ENCODE measurements at places on chromosomes 12 and 14.

DNA sequence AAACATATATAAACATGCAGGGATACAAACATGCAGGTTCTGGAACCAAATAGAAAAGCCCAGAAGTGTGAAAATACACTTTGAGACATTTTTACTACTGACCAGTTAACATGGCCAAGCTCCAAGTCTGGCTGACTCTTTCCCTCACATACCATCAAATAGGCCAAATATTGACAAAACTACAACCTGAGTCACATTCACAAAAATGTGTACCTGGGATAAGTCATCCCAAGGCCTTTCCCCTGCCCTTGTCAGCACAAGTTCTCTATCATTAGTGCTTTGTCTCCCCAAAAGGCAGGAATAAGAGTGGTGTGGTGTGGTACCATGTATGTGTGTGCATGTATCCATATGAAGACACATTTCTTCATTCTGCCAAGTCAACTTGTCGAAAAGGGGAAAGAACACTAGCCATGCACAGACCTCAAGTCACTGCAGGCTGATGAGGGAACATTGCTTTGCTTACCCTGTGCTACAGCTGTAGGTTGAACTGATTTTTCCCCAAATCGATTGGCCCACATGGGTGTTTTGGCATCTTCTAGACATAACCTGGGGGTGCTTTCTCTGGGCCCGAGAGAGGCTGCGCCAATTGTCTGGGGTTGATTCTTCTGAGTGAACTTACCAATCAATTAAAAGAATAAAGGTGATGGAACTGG, 14.9 kb downstream of the HOXC4 start:
- DNase-seq, result no peak

GRCh38 chr12:120115692-120116440, 687 bp downstream of the RAB35 start:
- peak; percentile 59 for DNase-seq

GRCh38 chr14:54329082-54329695, 67.6 kb upstream of the CDKN3 start:
- DNase-seq, result peak; percentile 11

DNA sequence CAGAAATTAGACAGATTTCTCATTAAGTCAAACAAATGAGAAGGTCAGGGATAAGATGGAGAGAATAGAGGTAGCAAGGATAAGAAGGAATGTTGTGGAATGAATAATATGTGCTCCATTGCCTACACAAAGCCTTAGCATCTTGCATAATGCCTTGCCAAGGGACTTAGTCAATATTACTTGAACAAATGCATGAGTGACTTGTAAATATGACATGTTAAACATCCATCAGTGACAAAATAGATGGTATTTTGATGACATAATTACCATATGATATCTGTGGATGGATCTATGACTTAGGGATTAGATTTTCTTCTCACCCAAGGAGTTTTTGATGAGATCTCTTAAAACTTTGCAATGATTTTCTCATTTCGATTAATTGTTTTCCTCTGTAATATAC, 194.1 kb upstream of the RASSF8 start:
- no peak for DNase-seq

GRCh38 chr14:104641753-104642539, 37.4 kb upstream of the TMEM179 start:
- no peak for DNase-seq

GRCh38 chr14:49733836-49734235, 34.1 kb upstream of the KLHDC2 start:
- no peak for DNase-seq

- DNase-seq, result no peak
Measured at GRCh38 chr12:91381309-91381804, 198.7 kb upstream of the DCN start.

GRCh38 chr14:94548131-94548998, 12.9 kb upstream of the SERPINA4 start:
- DNase-seq, result no peak

- no peak for DNase-seq
Measured at GRCh38 chr14:60771117-60771516, 36.6 kb downstream of the MNAT1 start.

DNA sequence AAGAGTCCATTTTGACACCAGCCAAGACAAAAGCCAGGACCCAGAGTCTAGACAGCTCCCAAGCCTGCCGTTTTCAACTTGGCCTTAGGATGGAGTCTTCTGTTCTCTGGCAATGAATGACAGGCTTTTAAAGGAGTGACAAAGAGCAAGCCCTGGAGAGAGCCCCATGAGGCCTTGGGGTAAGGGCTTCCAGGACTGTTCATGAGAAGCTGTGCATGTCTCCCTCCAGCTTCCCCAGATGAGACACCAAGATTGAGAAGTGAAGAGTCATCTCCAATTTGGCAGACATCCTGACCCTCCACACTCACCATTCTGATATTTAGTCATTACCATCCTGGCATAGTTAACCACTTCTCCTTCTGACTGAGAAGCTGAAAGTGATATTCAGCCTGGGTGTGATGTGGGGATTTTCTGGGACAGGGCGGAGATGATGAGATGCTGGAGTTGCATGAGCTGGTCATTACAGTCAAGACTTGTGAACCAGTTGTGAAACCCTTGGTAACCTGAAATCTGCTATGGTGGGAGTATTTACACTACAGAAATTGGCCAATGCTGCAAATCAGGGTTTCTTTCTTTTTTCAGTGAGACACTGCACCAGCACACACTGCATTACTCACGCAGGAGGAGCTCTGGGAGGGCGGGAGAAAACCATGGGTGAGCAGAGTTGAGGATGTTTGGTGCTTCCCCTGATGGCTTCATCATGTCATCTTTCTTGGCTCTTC, 77.8 kb downstream of the VCPKMT start:
- DNase-seq, result peak; percentile 76

DNA sequence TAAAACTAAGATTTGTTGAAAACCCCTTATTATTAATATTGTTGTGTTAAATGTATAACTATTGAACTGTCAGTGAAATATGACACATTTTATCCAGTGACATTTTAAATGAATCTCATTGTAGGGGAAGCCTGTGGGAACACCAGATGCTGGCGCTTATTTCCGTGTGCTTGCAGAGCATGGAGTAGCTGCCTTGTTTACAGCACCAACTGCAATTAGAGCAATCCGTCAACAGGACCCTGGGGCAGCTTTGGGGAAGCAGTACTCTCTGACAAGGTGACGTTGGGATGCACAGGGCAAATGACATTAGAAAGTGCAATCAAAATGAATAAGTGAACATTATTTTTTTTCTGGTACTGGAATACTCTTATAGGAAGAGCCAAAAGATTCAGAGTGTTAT, 96.8 kb downstream of the ACSS3 start:
- no peak for DNase-seq

DNA sequence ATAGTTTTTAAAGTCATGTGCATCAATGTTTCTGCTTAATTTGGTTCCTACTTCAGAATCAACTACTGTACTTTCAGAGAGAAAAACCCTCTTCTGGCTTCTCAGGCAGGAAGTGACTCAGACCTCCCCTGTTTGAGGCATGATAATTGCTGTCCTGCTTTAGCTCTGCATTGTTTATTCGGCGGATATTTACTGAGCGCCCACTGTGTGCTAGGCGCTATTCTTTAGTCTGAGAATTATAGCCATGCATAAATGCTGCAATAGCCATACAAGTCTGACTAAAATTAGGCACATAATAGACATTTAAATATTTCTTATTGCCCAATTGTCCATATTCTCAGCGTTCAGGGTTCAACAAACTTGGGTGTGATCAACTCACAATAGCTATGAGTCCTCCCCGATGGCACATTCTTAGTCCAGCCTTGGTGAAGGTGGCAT, 6.1 kb upstream of the AMIGO2 start:
- no peak for DNase-seq

GRCh38 chr14:102777711-102778337, 575 bp downstream of the TRAF3 start:
- no peak for DNase-seq

DNA sequence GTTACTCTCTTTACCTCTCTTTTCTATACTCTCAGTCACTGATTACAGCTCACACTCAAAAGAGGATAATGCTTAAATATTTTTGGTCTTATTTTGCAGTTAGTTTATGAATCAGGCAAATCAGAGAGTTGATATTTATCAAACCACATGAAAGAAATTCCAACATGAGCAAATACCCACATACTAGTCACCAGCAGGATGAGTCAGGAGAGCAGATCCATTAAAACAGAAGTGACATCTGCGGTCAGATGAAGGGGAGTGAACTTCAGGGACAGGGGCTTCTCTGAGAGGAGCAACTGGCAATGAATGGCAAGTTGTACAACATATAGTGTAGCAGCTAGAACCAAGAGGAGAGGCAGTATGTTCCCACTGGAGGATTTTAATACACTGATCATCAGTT, 258.7 kb downstream of the SYT10 start:
- no peak for DNase-seq

- DNase-seq, result no peak
Measured at GRCh38 chr12:112524676-112525425, 106.1 kb downstream of the PTPN11 start.

- no peak for DNase-seq
Measured at GRCh38 chr12:98374007-98374406, 141.4 kb upstream of the TMPO start.

GRCh38 chr12:67709367-67709954, 60.9 kb downstream of the DYRK2 start:
- no peak for DNase-seq

DNA sequence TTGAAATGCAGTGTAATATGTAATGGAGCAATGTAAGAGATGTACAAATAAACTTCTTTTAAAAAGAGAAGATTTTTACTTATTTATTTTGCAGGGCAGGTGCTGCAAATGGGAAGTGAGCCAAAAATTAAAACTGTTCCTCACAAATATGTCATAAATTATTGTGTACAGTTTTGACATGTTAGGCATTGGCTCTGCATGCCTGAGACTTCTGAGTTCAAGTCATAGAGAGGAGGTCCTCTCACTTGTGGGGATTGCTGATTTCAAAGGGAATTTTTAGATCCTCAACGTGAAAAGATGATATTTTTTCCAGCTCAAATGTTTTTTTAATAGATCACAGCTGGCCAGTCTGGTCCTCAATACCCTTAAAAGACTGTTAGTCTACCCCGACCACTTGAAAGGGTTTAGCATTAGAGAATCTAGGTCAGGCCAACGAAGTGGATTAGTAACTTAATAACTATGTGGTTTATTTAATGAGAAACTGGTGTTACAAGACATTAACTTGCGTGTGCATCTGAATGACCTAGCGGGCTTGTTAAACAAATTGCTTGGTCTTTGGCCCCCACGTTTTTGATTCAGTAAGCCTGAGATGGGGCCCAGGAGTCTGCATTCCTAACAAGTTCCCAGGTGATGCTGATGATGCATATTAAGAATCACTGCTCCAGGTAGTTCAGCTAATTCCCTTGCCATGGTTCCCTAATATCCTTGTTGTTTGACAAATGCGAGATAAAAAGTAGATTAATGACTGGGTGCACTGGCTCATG, 30.9 kb upstream of the WDR89 start:
- no peak for DNase-seq

DNA sequence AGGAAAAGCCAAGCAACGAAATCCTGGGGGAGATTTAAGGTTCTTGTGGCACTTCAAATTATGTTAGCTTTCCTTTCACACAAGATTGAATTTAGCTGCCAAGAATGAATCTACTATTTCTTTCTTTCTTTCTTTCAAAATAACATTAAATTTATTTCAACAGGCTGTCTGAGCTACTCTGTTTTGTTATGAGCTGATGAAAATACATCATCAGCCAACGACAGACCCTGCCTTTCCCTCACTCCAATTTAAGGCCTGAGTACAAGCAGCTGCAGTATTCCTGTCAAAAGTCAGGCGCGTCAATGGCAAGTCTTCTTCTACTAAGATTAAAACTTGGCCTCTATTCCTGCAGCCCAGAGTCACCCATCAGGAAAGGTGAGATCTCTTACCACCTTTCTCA, 347.7 kb upstream of the FLRT2 start:
- DNase-seq, result no peak

- no peak for DNase-seq
Measured at GRCh38 chr14:92938890-92939671, 16.1 kb downstream of the CHGA start.

DNA sequence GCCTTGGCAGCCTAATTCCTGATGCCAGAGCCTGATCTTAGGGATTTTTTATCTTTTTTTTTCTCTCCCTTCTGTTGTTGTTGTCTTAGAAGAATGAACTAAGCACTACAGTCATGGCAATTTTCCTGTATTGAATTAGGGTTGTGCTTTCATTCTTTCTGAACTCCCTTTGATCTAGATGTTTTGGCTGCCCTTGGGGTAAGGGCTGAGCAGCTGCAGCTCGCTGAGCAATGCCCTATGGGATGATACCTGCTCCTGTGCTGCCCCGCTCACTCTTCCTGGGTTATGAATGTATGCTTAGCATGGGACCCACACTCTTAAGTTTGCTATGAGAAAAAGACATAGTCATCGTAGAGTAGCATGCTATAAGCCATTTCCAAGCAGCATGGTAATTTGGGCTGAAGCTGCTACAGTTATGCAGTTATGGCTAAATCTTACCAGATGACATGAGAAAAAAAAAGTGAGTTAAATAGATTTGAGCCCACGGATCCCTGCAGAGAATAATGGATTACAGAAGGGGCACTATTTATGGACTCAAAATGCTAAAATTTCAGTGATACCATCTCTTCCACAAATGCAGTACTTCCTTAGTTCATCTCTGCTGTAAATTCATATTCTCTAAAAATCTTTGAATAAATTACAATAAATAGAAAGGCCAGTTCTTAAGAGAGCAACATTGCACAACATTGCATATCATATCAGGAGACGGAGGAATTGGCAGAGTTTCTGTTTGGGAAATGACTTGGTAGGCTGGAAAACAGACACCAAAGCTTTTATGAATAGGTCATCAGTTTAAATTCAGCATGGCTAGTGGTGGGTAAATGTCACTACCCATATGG, 79.2 kb upstream of the PTHLH start:
- no peak for DNase-seq

DNA sequence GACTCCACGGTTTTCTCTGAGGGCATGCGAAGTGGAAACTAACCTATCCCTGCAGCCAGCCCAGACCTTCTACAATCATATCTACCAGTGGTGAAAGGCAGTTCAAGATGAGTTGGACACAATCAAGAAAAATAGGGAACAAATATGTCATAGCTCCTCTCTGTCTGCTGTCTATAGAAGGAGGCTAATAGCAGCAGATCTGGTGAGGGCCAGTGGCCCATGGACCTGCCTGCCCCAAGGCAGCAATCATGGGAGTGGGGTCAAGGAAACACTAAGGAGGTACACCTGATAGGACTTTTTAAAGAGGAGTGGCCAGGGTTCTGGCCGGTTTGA, 149.5 kb downstream of the PRKCH start:
- no peak for DNase-seq

DNA sequence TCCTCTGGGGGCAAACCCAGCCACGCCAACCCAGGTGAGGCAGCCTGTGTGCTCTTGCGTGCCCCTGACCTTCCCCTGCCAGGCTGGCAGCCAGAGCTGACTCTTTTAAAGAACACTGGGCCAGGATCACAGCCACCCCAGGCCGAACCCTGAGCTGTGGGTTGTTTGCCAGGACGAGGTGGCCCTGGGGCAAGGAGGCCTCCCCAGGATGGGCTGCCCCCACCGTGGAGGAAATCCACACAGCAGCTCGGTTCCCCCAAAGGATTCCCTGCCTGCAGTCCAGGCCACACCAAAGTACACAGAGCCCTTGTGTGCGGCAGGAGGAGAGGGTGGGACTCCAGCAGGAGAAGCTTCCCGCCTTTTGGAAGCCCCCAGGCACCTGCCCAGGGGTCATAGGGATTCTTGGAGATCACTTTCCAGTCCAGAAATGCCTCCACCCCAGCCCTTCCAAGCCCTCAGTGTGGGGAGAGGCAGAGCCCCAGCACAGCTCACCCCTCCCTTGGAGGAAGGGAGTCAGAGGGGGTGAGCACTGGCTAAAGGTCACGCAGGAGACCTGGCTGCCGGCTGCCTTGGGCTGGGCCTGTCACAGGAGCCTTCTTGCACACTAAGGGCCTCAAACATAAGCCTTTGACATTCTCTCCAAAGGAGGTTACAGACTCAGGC, 115.6 kb downstream of the CALM1 start:
- no peak for DNase-seq
